Ovary (tissue), 10 donors: ENCODE measurements at places on chromosomes 7 and 10. TPM values are rescaled to one million over a fixed set of nuclear protein-coding genes. Genes with fewer than 3 reads are reported as not detected.

HYCC1 gene
- 27.4 TPM for total RNA-seq

ZMIZ2 gene
- 69.8 TPM for total RNA-seq

GRCh38 chr10:132742167-132742836 is 43.6 kb downstream of the NKX6-2 start:
- DNase-seq, result no peak

DNA sequence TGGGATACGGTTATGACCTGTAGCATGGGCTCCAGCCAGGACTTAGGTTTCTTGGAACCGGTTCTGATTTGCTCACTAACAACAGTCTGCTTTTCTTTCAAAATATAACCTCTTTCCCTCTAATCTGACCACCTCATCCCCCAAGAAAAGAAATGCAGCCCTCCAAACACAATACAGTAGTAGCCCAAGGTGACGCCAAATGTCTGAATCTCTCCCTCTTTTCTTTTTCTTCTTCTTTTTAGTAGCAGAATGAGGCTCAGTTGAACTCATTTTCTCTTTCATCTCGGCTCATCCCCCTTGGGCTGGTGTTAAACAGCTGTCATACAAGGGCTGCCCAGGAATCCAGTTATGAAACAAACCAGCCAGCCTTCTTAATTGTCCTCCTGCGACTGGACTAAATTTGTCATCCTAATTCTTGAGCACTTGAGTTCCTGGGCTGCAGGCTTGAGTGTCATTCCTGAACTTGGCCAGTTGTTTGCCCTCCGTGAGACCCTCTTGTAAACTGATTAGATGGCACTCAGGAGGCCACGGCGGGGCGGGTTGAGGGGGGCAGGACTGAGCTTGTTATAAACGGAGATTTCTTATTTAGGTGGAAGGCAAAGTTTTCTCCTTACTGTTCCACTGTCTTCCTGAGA is 94.8 kb downstream of the SORCS3 start:
- no peak for DNase-seq

AKR1C4 gene
- total RNA-seq, result not detected

FAM20C gene
- total RNA-seq, result 52.5 TPM

ITPRID1 gene
- not detected for total RNA-seq

DNA sequence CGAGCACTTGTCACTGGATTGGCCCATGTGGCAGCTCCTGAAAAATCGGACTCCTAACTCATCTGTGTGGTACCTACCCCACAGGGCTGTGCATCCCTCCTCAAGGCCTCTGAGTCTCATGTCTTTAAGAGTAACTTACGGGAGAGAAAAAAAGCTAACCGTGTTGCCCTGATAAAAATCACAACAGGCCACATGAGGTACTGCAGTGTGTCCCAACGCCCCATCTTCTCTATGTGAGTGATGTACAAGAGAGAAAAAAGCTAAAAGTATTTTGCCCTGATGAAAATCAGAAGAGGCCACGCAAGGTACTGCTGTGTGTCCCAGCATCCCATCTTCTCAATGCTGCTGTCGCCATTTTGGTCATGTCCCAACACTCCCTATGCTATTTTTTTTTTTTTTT is 41.2 kb upstream of the ADRB1 start:
- DNase-seq, result no peak

STEAP4 gene
- total RNA-seq, result 1.4 TPM

GALNT17 gene
- 69.6 TPM for total RNA-seq

NYAP1 gene
- 8.6 TPM for total RNA-seq

EPHB4 gene
- 109 TPM for total RNA-seq

- no peak for DNase-seq
Observed at GRCh38 chr10:128324058-128324827, 198.0 kb upstream of the MKI67 start.

GRCh38 chr7:7706101-7706511 is 12.3 kb downstream of the RPA3 start:
- DNase-seq, result no peak

DNA sequence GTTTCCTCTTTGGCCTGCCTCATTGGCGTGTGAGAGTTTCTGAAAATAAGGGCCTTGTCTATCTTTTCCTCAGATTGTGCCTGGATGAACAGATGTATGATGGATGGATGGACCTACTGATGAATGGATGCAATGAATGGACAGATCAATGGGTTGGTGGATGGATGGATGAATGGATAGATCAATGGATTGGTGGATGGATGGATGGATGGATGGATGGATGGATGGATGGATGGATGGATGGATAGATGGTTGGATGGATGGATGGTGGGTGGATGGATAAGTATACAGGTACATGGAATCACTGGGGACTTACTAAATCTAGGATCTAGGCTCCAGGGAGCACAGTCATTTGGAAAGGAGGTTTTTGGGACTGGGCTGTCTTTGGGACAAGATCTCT is 331.9 kb downstream of the GRID1 start:
- no peak for DNase-seq

UBE3C gene
- total RNA-seq, result 41.9 TPM

DNA sequence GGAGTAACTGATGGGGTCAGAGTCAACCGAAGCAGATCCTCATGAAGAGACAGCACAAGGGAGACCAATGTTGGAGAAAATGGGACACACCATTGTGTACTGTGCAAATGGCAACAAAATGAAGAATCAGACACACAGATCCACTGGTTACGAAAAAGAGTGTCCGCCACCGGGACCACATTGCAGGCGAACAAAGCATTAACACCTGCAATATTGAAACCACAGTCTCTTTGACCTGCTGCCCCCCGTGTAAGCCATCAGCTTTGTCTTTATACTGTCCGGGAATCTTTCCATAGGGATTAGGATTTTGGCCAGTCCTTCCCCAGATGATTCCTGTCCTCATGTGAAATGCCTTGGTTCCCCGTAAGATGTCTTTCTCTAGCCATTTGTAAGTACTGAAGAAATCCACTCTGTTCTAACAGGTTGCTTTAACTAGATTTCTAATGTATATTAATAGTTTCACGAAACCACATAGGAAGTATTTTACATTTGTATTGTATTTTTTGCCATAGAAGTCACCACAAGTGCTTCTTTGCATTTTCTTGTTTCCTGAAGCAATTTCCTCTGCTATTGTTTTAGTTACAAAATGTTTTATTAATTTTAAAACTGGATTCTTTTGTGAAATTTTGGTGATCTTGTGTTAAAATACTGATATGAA is 140.8 kb upstream of the NFE2L3 start:
- no peak for DNase-seq

- no peak for DNase-seq
Observed at GRCh38 chr7:4958477-4959301, at the start of gene MMD2. Gene MMD2, minus strand, starts transcription at chr7:4959187. Its CDS starts 170 bp downstream, at chr7:4959017.

DLG5 gene
- total RNA-seq, result 42.8 TPM

- no peak for DNase-seq
Observed at GRCh38 chr10:79392020-79392398, 44.7 kb downstream of the PPIF start.

CPEB3 gene
- total RNA-seq, result 4.8 TPM

UNCX gene
- total RNA-seq, result not detected

GRCh38 chr10:21167288-21168010 is 270.3 kb upstream of the NEBL start:
- no peak for DNase-seq

LOXL4 gene
- 5.5 TPM for total RNA-seq

CFAP46 gene
- total RNA-seq, result 2.0 TPM

- no peak for DNase-seq
Observed at GRCh38 chr10:7971949-7972348, 82.5 kb upstream of the GATA3 start.

LRRC61 gene
- 21.8 TPM for total RNA-seq

DNA sequence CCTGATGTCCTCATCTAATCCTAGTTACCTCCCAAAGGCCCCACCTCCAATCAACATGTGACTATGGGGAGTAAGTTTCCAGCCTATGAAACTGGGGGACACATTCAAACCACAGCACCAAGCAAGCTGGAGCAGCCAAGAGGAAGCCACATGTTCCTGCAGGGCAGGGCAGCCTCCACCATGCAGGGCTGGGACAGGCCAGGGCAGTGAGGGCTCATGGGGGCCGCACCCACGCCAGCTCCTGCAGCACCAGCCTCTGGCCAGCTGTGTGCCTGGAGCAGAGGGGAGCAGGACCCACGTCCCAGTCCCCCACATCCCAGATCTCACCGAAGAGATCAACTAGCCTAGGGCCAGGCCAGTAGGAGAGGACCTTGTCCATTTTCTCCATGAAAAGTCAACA is 85.9 kb upstream of the INSIG1 start:
- DNase-seq, result no peak

DNA sequence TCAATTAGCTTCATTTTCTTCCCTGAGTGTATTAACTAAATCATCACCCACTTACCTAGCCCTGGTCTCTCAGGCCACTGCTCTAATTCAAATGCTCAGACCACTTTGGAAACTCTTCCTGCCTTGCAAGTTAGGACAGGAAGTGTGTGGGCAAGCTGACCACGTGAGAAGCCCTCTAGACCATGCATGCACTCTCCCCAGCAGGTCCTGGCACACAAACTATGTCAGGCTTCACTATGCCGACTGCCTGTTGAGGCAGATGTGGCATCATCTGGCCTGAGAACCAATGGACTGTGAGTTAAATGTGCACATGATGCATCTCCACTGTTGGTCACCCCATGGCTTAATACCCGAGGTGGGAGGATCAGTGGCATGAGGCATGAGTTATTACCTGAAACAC is 439.6 kb downstream of the GRID1 start:
- DNase-seq, result no peak

DNA sequence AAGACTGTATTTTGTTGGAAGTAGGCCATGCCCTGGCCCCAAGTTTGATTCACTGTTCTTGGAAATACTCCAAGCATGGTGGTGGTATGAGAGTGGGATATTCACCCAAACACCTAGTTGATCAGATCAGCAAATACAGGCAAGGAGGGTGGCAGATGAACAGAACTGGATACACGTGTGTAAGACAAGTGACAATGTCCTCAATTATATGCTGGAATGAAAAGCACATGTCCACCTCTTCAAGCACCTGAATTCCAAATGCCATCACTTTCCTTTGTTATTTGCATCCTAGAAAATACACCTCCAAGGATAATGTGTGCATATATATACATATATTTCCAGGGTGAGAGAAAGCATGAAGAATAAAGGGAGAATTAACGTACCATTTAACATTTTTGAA is 131.8 kb upstream of the ZEB1 start:
- no peak for DNase-seq

DNA sequence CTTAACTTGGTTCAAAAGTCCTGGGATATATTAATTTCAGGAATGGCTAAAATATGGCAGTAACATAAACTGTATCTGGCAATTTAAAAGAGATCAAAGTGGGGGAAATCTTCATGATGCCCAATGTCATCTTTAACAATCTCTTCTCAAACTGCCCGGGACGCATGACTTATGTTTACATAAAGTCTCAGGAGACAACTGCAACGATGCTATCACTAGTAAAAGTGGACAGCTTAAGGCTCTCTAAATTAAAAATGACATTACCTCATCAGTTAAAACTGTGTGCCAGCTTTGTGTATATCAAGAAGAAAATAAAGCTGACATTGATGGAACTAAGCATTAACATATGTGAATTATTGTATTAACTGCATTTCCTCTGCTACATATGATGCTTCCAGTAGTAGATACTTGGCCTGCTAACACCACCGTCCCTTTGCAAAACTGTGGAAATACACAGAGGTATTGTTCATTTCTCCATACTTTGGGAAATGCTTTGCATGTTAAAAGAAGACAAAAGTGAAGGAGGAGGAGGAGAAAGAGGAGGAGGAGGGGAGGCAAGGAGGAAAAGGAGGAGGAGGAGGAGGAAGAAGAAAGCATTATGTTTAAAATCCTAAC is 62.4 kb downstream of the NRP1 start:
- DNase-seq, result no peak

- no peak for DNase-seq
Observed at GRCh38 chr10:7272008-7272407, 138.8 kb downstream of the SFMBT2 start.

CDH23 gene
- 40.5 TPM for total RNA-seq

DNA sequence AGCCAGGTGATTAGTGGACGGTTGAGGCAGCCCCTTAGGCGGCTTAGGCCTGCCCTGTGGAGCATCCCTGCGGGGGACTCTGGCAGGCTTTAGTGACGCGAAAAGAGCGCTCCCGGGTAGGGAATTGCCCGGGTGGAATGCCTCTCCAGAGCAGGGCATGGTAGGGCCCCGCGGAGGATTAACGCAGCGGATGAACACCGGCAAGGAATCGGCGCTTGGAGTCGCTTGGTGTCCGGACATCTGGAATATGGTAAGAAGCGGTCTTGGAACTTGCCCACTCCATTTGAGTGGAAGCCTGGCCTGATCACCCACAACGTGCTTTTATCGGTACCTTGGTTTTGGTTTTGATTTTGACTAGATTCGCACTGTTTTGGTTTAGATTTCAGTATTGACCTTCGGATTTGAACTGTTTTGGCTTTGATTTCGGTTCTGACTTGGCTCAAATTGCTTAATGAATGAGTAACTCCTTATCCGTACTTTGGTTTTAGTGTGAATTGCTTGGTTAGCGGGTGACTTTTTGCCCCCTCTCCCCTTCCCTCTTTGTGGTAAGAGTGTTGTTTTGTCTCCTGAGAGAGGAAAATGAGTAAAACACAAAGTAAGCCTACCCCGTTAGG is 24.2 kb upstream of the CHST3 start:
- DNase-seq, result no peak

DNA sequence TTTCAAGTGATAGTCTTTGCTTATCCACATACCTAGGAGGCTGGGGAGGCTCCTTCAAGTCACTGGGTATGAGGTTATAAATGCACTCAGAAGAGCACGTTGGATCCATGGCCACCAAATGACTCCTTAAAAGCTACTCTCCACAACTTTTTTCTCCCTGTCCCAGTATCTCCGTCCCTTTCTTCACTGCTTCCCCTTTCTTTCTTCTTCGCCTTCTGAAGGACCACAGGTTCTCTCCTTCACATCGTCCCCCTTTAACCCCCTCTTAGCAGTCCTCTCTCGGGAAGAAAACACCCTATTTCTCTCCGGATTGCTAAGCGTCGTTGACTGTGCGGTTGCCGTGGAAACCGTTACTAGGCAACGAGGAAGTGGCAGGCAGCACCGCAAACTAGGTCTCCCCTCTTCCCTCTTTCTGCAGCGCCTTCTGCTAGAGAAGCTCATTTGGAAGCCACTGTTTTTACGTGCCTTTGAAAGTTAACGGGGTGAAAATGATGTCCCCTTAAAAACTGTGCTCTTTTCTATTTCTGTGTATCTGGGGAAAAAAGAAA is at the start of gene ENKUR:
TSS of gene ENKUR (minus strand) at position 331 of the 548 bp plus-strand sequence. CDS start at position 109, 222 bp downstream.
- DNase-seq, result peak; percentile 95

GRCh38 chr10:95445223-95445836 is 115.8 kb downstream of the SORBS1 start:
- DNase-seq, result peak; percentile 51

- DNase-seq, result no peak
Observed at GRCh38 chr7:78578686-78579085, 780.1 kb downstream of the PHTF2 start.

STK32C gene
- 9.5 TPM for total RNA-seq

GRCh38 chr10:29968585-29968984 is 90.8 kb downstream of the JCAD start:
- DNase-seq, result no peak

PVRIG gene
- total RNA-seq, result 0.48 TPM

GRCh38 chr7:107170051-107170915 is 1.5 kb downstream of the HBP1 start:
- DNase-seq, result no peak
